ENCODE measurements at places on chromosomes 2 and 18. TPM values are rescaled to one million over a fixed set of nuclear protein-coding genes. Genes with fewer than 3 reads are reported as not detected.
A peak's percentile ranks its signal among the peaks of the same experiment; 100 is the strongest.

TRMT61B gene
- 13.1 TPM for total RNA-seq

DLGAP1 gene
- 42.7 TPM for total RNA-seq

PMS1 gene
- total RNA-seq, result 36.2 TPM

LYPD1 gene
- not detected for total RNA-seq

ANKRD62 gene
- total RNA-seq, result not detected

NMS gene
- not detected for total RNA-seq

CD207 gene
- not detected for total RNA-seq

ARHGEF33 gene
- total RNA-seq, result 3.7 TPM

DNA sequence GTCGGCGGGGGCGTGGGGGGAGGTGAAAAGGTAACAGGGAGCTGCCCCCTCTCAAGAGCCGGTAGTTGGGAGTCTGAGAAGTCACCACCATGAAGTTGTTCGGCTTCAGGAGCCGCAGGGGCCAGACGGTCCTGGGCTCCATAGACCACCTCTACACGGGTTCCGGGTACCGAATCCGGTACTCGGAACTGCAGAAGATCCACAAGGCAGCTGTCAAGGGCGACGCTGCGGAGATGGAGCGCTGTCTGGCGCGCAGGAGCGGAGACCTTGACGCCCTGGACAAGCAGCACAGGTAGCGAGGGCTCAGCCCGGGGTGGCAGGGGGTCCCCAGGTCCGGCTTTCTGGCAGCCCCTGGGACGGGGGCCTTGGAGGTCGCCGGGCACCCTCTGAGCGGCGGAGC lies 47.1 kb upstream of the ZNF519 start:
- H3K36me3 ChIP-seq, result no peaks in the 10 kb centered on the region
- no peaks in the 10 kb centered on the region for H3K27me3 ChIP-seq
- H3K4me1 ChIP-seq, result no peaks in the 10 kb centered on the region
- DNase-seq, result no peak
- H3K27ac ChIP-seq, result no peak overlapping the region

- H3K27me3 ChIP-seq, result no peaks in the 10 kb centered on the region
- H3K36me3 ChIP-seq, result no peaks in the 10 kb centered on the region
- H3K27ac ChIP-seq, result no peak overlapping the region
- DNase-seq, result no peak
- no peaks in the 10 kb centered on the region for H3K4me1 ChIP-seq
These were observed 643.6 kb upstream of the DDX18 start for GRCh38 chr2:117170897-117171296.

DNA sequence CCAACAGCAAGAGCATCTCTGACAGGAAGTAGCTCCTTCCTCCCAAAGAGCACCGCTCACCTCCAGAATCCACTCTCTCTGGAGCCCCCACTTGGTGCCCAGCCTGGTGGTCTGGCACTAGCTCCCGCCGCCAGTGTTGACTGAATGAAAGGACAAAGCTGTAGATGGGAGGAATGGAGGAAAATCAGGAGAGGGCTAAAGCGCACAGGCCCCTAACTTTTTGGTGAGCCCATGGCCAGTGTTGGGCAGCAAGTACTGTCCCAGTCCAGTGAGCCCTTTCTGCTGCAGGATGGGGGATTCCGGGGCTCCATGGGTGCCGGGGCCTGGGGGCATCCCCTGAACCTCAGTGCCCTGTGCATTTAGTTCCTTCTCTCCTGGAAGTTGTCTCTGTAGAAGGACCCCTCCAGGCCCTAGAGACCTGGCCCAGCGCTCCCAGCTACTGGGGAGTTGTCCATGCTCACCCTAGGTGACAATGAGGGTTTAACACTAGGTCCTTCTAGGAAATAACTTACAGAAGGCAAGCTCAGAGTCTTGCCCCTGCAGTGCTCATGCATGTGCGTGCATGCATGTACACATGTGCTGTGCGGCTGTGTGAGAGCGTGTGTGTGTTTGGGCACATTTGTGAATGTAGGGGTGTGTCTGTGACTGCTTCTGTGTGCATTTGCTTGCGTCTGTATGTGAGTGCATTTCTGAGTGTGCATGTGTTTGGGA lies 33.6 kb downstream of the GLI2 start:
- no peak overlapping the region for H3K4me3 ChIP-seq
- peak; percentile 28 for DNase-seq
- H3K27me3 ChIP-seq, result no peaks in the 10 kb centered on the region
- peaks cover 56% of the 10 kb centered on the region for H3K4me1 ChIP-seq
- no peak overlapping the region for H3K27ac ChIP-seq

- DNase-seq, result no peak
- H3K36me3 ChIP-seq, result no peaks in the 10 kb centered on the region
- H3K27me3 ChIP-seq, result no peaks in the 10 kb centered on the region
- no peak overlapping the region for H3K27ac ChIP-seq
- H3K4me3 ChIP-seq, result no peak overlapping the region
- peaks cover 2% of the 10 kb centered on the region for H3K4me1 ChIP-seq
These were observed 44.3 kb downstream of the MOGAT1 start for GRCh38 chr2:222715742-222716141.

GRCh38 chr18:21110713-21111345 lies 784 bp downstream of the ROCK1 start:
- H3K36me3 ChIP-seq, result no peaks in the 10 kb centered on the region
- no peaks in the 10 kb centered on the region for H3K27me3 ChIP-seq
- peak; percentile 33 for DNase-seq
- H3K4me3 ChIP-seq, result peak overlapping the region; percentile 59
- peak overlapping the region; percentile 92 for H3K27ac ChIP-seq
- H3K4me1 ChIP-seq, result peaks cover 7% of the 10 kb centered on the region

DNA sequence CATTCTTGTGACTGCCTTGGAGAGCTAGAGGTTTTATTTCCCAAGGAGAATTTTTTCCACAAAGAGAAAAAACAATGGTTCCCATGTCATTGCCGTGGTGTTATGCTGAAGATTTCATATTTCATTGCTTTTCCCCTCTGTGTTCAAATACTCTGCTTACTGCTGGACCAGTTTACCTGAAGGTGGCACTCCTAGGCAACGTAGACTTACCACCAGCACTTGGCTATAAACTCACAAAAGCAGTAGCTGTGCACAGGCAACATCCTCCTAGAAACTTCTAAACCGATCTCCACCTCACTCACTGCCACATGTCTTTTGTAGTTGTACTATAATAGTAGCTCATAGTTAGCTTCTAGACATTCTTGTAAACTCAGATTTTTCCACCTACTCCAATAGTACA lies 1319.7 kb upstream of the CRIM1 start:
- no peak overlapping the region for H3K27ac ChIP-seq
- no peaks in the 10 kb centered on the region for H3K27me3 ChIP-seq
- H3K4me3 ChIP-seq, result no peak overlapping the region

- no peaks in the 10 kb centered on the region for H3K4me1 ChIP-seq
- no peaks in the 10 kb centered on the region for H3K36me3 ChIP-seq
- no peak overlapping the region for H3K27ac ChIP-seq
- DNase-seq, result no peak
- no peak overlapping the region for H3K4me3 ChIP-seq
These were observed 634.2 kb upstream of the TMEFF2 start for GRCh38 chr2:192828947-192829346.

DNA sequence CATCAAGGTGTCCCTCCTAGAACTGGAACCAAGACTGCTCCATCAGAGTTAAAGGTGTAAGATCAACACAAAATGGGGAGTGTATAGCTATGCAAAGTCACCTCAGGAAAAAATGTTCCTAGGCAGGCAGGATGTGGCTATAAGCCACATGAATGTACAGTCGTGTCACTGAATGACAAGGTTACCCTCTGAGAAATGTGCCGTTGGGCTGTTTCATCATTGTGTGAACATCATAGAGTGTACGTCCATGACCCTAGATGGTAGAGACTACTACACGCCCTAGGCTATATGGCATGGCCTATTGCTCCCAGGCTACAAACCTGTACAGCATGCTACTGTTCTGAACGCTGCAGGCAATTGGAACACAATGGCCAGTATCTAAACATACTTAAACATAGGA lies 24.5 kb downstream of the TYMS start:
- H3K36me3 ChIP-seq, result no peaks in the 10 kb centered on the region
- no peak overlapping the region for H3K27ac ChIP-seq
- H3K27me3 ChIP-seq, result no peaks in the 10 kb centered on the region
- H3K4me1 ChIP-seq, result no peaks in the 10 kb centered on the region

- peak overlapping the region; percentile 86 for H3K27ac ChIP-seq
- DNase-seq, result peak; percentile 64
These were observed 550 bp downstream of the RAB1A start for GRCh38 chr2:65129286-65129825.

GRCh38 chr2:25756536-25756935 lies 83.2 kb upstream of the DTNB start:
- H3K4me1 ChIP-seq, result no peaks in the 10 kb centered on the region
- H3K4me3 ChIP-seq, result no peak overlapping the region
- H3K27me3 ChIP-seq, result no peaks in the 10 kb centered on the region
- H3K36me3 ChIP-seq, result no peaks in the 10 kb centered on the region
- H3K27ac ChIP-seq, result no peak overlapping the region

GRCh38 chr2:42045848-42046748 lies 1.7 kb upstream of the PKDCC start:
- DNase-seq, result no peak
- no peaks in the 10 kb centered on the region for H3K36me3 ChIP-seq
- H3K27me3 ChIP-seq, result no peaks in the 10 kb centered on the region
- peaks cover 13% of the 10 kb centered on the region for H3K4me1 ChIP-seq

- no peaks in the 10 kb centered on the region for H3K36me3 ChIP-seq
- H3K27me3 ChIP-seq, result no peaks in the 10 kb centered on the region
- peaks cover 2% of the 10 kb centered on the region for H3K4me1 ChIP-seq
- no peak overlapping the region for H3K27ac ChIP-seq
These were observed 38.5 kb downstream of the KCTD18 start for GRCh38 chr2:200471324-200471848.

GRCh38 chr18:70181015-70181414 lies 24.5 kb downstream of the RTTN start:
- DNase-seq, result no peak
- no peaks in the 10 kb centered on the region for H3K36me3 ChIP-seq
- no peak overlapping the region for H3K4me3 ChIP-seq
- no peak overlapping the region for H3K27ac ChIP-seq

- peaks cover 7% of the 10 kb centered on the region for H3K4me1 ChIP-seq
- no peak overlapping the region for H3K27ac ChIP-seq
- no peak for DNase-seq
- no peaks in the 10 kb centered on the region for H3K27me3 ChIP-seq
- no peak overlapping the region for H3K4me3 ChIP-seq
These were observed 549.5 kb upstream of the ID2 start for GRCh38 chr2:8132351-8132831.

GRCh38 chr2:209593930-209594329 lies 170.1 kb downstream of the MAP2 start:
- H3K27me3 ChIP-seq, result no peaks in the 10 kb centered on the region
- no peak overlapping the region for H3K4me3 ChIP-seq
- no peak overlapping the region for H3K27ac ChIP-seq
- no peaks in the 10 kb centered on the region for H3K4me1 ChIP-seq
- H3K36me3 ChIP-seq, result no peaks in the 10 kb centered on the region
- no peak for DNase-seq
